Activated naive CD4-positive, alpha-beta T cell treated with anti-CD3 and anti-CD28 coated beads, Interleukin-2, amount 50 U/mL, for 16 hours (primary cell): ENCODE measurements at places on chromosomes 1 and 21.
A peak's percentile ranks its signal among the peaks of the same experiment; 100 is the strongest.

DNA sequence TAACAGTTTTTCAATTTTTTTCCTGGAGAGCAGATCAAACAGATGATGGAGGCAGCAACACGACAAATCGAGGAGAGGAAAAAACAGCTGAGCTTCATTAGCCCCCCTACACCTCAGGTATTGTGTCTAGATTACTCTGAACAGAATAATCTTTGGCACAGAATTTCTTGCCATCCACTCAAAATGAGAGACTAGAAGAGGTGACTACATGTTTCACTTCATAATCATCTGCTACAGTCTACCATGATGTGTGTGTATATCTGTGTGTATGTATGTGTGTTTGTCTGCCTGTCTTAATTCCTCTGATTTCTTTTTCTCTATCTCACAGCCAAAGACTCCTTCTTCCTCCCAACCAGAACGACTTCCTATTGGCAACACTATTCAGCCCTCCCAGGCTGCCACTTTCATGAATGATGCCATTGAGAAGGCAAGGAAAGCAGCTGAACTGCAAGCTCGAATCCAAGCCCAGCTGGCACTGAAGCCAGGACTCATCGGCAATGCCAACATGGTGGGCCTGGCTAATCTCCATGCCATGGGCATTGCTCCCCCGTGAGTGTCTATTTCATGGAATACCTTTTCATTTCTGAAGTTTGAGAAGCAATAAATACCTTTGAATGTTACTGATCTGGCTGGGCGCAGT is 11.4 kb downstream of the PRPF3 start:
- no peak for DNase-seq

GRCh38 chr1:242641461-242641860 is 117.0 kb upstream of the PLD5 start:
- no peak for DNase-seq

DNA sequence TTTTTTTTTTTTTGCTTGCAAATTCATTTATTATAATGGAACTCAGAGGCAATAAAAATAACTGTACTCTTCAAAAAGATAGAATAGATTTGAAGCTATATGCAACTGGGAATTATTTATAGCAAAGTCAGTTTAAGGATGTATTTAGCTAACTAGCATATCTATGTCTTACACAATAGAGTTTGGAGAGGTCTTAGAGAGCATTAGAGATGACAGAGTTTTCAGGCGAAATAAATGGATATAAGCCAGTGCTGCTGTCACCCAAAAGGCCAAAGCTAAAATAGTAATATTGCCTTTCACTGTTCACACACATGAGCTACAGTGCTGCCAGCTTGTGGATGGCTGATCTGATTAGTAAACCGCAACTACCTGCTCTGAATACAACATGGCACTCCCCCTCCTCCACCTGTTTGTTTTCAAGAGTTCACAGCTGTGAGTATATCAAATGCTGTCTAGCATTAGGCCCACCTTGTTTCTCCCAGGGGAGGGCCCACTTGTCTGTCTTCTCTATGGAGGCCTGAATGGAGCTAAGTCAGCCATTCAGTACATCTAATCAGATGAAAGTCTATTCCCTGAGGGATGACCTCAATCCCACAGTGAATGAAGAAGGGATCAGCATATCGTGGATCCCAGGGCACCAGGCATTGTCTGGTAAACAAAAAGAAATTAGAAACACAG is 25.2 kb upstream of the SSX2IP start:
- DNase-seq, result no peak

- no peak for DNase-seq
Observed at GRCh38 chr1:208475951-208476845, 232.0 kb upstream of the PLXNA2 start.

DNA sequence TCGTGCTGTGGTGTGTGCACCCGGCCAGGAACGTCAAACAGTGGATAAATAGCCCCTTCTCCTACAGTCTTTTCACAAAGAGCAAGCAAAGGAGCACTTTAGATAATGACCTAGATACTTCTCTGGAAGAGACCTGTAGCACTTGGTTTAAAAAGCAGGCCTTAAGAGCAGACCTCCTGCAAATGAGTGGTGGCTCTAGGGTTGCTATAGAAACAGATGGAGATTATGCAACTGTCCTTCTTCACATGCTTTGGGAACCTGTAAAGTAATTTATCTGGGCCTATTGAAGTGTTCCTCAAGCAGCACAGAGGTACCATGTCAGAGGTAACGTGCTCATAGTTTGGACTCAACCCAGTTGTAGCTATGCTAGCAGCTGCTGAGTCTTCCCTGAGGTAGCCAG is 208.2 kb upstream of the KIAA0040 start:
- no peak for DNase-seq

DNA sequence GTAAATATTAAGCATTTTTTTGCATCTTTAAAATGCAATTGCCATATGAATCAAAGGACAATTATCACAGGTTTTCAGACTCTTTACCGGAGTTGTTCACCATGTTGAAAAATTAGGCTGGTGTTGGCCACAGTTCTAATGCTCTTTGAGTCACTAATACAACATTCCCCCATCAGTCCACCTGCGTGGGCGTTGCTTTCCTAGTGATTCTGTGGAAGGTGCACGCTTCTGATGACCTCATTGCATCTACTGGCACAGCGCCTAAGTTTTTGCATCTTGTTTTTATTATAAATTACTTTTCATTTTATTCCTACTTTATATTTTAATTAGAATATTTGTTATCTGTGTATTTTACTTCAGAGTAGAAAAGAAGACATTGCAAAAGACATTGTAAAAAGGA is 4.7 kb upstream of the F5 start:
- no peak for DNase-seq

DNA sequence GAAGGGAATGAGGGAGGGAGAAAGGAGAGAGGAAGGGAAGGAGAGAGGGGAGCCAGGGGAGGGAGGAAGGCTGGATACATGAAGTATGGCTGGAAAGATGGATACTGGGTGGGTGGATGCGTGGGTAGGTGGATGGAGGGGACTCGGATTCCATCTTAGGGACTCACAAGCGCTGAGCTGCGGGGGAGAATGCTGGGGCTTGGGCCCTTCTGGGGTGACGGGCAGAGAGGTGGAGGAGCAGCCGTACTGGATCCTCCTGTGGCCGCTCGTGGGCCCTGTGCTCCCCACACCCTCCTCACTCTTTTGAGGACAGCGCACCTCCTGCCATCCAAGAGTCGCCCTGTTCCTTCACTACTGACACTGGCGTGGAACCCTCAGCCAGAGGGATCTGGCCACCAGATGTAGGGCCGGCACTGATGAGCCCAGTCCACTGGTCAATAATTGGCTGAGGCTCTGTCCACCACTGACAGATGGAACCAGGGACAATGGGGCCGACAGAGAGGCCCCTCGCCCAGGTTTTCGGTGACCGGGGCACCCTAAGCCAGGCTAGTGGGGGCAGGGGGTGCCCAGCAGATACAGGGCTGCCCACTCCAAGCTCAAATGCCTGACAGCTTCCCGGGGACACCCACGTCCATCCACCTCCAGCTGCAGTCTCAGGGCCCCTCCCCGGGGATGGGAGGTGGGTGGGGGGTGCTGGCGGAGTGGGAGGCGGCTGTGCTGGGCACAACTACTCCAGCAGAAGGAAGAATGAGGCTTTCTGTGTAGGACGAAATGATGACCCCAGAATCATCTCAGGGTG is 4.4 kb upstream of the ACTRT2 start:
- no peak for DNase-seq

DNA sequence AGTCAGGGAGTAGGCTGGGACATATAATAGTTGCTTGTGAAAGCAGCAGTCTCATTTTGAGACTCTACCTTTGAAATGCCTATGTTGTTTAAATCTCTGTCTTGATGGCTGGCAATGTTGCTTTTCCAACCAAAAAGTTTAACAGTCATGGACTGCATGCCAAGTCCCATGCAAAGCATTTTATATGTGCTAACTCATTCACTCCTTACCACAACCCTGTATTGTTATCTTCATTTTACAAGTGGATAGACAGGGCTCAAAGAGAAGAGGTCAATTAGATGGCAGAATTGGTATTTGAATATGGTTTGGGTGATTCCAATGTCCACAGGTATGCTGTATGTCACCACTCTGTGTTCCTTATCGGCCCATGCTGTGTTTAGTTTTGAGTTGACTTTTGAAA is 331.4 kb upstream of the USP24 start:
- DNase-seq, result no peak

GRCh38 chr1:152752225-152752624 is 5.6 kb upstream of the KPRP start:
- DNase-seq, result no peak

DNA sequence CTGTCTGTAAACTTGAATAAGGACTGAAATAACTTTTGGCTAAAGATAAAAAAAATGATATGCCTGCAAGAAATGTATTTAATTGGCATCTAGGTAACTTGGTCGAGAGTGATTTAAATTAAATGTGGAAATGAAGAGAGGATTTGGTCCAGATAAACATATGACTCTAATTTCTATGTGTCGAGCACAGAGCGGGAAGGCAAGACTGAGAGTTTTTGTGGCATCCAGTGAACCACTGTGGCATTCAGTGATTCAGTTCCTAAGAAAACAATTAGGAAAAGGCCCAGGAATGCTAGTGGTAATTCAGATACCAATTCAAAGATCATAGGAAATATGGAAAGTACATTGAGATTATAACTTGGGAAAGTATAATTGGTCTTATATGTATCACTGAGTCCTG is 39.6 kb downstream of the PDE4B start:
- no peak for DNase-seq

GRCh38 chr1:81446000-81446669 is 354.6 kb upstream of the ADGRL2 start:
- no peak for DNase-seq

DNA sequence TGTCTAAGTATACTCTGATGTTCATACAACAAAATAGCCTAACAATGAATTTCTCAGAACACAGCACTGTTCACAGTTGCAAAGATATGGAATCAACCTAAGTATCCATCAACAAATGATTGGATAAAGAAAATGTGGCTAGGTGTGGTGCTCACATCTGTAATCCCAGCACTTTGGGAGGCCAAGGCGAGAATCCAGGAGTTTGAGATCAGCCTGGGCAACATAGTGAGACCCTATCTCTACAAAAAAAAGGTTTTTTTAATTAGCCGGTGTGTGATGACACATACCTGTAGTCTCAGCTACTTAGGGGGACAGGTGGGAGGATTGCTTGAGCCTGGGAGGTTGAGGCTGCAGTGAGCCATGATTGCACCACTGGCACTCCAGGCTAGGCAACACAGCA is 10.7 kb downstream of the IFNAR2 start:
- DNase-seq, result no peak

DNA sequence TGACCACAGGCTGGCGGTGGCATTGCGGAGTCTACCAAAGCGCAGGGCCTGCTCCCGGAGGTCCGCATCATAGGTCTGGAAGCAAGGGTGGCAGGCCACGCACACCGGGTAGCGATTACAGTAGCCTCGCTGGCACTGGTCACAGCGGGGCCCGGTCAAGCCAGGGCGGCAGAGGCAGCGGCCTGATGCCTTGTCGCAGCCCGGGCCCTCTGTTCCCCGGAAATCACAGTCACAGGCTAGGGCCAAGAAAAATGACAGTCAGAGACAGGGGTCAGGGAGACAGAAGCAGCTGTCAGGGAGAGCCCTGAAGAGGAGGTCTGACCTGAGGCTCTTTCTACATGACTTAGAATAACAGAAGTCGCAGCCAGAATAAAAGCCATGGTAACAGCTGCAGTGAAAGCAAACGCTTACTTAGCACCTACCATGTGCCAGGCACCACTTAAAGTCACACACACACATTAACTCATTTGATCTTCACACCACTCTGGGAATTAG is 26.4 kb downstream of the LAMB3 start:
- DNase-seq, result no peak

DNA sequence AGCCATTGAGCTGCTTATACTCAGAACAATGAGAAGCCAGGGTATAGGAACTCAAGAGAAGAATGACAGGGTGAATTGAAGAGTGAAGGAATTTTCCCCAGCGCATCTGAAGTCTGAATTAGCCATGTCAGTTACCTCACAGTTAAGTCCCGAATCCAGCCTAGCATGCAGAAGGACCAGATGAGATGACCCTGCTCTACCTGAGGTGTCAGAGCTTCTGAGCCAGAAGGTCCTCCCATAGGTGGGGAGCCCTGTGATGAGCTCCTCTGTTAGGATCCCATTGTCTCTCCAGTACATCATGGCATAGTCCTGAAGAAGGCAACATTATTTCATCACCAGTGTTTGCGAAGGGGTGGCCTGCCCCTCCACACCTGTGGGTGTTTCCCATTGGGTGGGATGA is 68.2 kb downstream of the OVGP1 start:
- no peak for DNase-seq

DNA sequence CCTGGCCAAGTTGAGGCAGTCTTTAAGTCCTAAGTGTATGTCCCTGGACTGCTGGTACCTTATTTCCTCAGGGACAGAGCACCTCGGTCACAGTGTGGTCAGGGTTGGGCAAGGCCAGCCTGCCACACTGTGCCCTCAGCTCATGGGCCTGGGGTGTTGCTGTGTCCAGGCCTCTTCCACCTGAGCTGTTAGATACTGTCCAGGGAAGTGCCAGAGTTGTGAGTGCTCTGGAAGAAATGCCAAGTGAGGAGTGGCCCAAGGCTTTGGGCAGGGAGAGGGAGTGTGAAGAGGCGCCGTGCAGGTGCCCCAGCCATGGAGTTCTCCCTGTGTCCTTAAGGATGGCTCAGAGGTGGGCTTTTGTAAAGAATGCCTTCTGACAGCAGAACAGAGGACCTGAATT is 15.3 kb downstream of the URB2 start:
- DNase-seq, result no peak

DNA sequence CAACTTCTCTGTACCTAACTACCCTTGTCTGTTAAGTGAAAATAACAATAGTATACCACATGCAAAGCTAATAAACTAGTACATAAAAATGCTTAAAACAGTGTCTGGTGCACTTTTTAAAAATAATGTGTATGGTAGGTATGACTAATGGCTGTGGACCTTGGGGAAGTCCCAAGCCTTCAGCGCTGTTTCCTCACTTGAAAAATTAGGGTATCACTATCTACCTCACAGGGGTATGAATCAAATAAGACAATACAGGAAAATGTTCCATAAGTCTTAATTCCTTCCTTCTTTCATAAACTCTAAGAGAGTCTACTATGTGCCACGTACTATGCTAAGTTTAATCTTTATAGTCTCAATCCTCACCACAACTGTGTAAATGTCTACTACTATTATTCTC is 32.0 kb downstream of the EGLN1 start:
- peak; percentile 16 for DNase-seq

- no peak for DNase-seq
Observed at GRCh38 chr1:19758227-19758830, 41.4 kb downstream of the TMCO4 start.

DNA sequence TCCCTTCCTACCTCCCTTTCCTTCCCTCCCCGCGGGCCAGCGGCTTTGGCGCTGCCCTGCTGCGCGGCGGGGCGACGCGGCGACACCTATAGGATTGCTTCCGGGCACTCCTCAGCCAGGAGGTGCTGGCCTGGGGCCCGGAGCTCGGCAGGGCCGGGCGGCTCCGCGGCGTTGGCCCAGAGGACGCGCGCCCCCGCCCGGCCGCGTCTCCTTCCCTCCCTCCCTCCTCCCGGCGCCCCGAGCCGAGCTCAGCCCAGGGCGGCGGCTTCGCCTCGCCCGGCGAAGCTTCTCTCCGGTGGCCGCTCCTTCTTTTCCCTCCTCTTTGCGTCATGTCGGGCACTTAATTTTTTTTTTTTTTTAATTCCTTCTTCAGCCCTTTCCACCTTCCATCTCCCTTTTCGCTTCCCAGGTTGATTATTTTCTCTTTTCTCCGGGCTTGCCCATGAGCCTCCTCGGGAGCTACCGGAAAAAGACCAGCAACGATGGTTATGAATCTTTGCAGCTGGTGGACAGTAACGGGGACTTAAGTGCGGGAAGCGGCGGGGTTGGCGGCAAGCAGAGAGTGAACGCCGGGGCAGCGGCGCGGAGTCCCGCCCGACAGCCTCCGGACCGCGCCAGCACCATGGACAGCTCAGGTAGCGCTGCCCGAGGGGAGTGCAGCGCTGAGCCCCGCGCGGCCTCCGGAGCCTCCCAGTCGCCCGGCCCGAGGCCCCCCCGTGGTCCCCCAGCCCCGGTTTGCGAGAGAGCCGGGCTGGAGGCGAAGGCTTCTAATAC is at the start of gene DNAJC6:
Gene DNAJC6, plus strand, starts transcription at position 240 of the 774 bp plus-strand sequence. Its CDS starts 203 bp downstream, at position 443.
- DNase-seq, result peak; percentile 48
